Heart right ventricle (tissue), 16 donors: ENCODE measurements at places on chromosomes 12 and 14. TPM values are rescaled to one million over a fixed set of nuclear protein-coding genes. Genes with fewer than 3 reads are reported as not detected.

CACNA1C gene
- 68.9 TPM for polyA plus RNA-seq

DNA sequence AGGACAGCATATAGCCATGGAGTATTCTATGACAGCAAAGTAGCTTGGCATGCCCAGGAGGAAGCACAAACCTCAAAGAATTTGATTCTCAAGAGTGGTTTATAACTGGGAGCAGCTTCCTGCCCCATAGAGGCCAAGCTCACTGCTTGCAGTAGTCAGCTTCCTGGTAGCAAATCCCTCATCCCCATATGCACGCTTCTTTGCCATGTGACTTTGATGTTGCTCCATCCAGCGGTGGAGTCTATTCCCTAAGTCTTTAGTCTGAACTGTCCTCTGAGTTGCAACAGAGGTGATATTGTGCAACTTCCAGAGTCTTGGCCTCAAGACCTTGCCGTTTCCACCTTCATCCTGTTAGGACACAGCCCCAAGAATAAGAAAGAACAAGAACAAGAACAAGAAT, 996.8 kb upstream of the TMEM132C start:
- no peak for DNase-seq

GRCh38 chr12:43338848-43339526, 213.0 kb downstream of the ADAMTS20 start:
- no peak for DNase-seq

GALNT8 gene
- 1.3 TPM for polyA plus RNA-seq

ADAM21 gene
- polyA plus RNA-seq = 0.16 TPM

NAV3 gene
- 2.9 TPM for polyA plus RNA-seq

BAZ1A gene
- polyA plus RNA-seq = 10.0 TPM

SPTLC2 gene
- polyA plus RNA-seq = 4.7 TPM

DNA sequence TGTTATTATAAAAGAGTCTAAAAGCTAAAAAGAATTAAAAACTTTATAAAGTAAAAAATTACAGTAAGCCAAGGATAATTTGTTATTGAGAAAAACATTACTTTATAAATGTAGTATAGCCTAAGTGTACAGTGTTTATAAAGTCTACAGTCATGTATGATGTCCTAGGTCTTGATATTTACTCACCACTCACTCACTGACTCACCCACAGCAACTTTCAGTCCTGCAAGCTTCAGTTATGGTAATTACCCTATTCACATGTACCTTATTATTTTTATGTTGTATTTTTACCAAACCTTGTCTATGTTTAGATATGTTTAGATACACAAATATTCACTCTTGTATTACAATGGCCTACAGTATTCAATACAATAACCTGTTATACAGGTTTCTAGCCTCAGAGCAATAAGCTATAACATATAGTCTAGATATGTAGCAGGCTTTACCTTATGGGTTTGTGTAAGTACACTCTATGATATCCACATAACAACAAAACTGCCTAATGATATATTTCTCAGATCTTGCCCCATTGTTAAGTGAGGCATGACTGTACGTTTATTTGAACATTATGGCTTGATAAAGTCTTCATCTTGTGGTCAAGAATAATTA, 113.7 kb upstream of the KITLG start:
- DNase-seq = no peak

VRTN gene
- not detected for polyA plus RNA-seq

DNA sequence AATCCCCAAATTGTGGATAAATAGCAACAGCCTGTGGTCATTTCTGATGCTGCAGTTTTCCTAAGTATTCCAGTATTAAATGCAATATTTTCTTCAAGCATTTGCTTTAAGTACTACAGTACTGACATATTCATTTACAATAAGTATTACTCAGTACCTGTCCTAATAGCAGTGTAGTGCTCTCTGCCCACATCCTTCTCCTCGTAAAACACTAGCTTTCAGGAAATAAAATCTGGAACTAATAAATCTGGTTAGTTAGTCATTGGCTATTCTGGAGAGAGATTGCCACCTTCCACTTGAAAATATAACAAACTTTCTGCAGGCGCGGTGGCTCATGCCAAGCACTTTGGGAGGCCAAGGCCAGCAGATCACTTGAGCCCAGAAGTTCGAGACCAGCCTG, 441.5 kb downstream of the PRKD1 start:
- no peak for DNase-seq

FOXA1 gene
- polyA plus RNA-seq = not detected

DNA sequence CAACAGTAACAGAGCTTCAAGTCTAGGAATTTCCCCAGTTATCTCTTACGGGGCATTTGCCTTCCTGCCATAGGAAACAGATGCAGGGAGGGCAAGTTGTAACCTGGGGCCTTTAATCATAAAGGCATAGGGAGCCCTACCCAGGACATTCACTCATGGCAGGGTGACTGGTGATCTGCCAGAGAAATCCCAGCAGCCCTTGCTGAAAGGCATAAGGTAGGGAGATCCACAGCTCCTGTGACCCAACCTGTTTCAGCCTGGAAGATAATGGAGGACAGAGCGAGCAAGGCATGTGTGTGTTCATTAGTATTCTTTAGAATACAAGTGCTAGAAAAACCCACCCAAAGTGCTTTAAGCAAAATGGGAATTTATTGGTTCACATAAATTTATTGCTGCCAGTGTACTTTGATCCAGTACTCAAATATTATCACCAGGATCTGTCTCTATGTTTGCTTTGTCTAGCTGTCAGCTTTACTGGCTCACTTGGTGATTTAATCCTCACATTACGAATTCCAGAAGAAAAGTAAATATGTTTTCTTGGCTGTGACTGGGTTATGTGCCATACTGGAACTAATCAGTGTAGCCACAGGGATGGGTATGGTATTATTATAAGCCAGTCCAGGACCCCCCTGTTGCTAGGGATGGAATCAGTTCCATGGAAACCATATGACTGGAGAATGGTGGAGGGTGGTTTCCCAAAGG, 21.1 kb upstream of the AKAP6 start:
- DNase-seq = no peak

DNA sequence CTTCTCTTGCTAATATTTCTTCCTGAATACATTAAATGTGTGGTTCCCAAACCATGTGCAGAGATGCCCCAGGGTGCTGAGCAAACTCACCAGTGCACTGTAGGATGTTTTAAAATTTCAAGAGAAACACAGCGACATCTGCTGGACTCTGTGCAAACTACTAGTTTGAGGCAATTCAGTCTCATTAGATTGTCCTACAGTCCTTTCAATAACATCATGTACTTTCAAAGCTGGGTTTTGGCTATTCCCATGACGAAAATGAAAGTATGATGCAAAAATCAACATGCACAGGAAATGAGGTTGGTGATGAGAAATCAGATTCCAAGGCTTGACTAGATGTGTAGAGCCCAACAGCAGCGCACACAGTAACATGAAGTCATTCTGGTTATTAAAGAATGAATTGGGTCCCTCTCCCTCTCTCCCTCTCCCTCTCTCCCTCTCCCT, 66.3 kb downstream of the CLIP1 start:
- no peak for DNase-seq

DNA sequence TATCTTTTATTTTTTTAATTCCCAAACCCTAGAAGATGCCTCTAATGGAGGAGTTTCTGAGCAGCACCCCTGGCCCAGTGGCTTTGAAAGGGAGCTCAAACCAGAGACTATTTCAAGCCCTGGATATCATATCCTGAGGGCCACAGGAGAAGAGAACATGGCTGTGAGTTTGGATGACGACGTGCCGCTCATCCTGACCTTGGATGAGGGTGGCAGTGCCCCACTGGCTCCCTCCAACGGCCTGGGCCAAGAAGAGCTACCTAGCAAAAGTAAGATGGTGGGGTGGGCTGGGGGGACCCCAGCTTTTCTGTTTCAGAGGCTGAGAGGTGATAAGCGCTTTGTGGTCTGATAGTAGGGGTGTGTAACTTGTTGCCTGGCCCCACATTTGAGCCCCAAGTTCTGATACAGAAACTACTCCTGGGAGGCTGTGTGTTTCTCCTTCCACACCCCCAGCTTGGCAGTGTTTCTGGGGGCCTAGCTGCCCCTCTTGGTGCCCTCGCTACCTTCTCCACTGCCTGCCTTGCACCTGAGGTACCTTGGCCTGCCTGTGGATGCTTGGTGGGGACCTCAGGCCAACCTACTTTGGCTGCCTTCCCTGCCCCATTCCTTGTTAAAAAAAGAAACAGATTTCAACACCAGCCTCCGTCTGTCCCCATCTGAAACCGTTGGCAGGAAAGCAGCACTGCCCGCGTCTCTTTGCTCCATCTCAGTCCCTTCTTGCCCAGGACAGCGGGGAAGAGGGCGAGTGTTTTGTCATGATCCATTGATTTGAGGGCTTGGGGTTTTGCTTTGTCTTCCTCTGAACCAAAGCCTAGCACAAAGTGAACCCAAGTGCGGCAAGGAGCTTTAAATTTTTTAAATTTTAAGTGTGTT, 5.7 kb downstream of the TPCN1 start:
- DNase-seq = peak; percentile 67

CACNB3 gene
- polyA plus RNA-seq = 13.5 TPM

SLC2A3 gene
- polyA plus RNA-seq = 3.9 TPM

DNA sequence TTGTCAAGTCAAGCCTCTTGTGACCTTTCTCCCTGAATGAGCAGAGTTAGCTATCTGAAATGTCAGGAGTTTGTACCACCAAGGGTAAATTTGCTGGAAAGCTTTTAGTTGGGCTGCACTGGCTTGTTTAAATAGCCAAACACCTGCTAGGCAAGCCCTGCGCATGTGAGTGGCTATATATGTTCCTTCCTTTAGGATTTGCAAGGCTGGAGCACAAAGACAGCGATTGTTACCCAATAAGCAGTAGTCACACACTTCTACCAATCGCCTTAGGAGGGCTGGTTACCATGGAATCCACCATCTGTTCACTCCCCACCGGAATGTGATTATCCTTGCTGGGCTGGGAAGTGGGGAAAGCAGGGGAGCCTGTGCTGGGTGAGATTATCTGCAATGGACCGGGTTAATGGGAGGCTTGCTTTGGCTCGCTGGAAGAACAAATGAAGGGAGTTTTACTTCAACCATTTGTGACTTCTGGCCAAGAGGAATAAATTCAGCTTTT, 102.5 kb downstream of the FGD4 start:
- DNase-seq = no peak

GALC gene
- polyA plus RNA-seq = 4.7 TPM

- DNase-seq = no peak
Measured at GRCh38 chr12:4214877-4215228, 58.7 kb upstream of the CCND2 start.

- no peak for DNase-seq
Measured at GRCh38 chr12:72028966-72029365, 90.3 kb downstream of the TPH2 start.

GRCh38 chr12:84789184-84789583, 123.4 kb downstream of the SLC6A15 start:
- DNase-seq = no peak

- no peak for DNase-seq
Measured at GRCh38 chr12:22518998-22519397, 25.3 kb downstream of the C2CD5 start.

- no peak for DNase-seq
Measured at GRCh38 chr12:121159467-121160307, 27.0 kb downstream of the P2RX7 start.

TCL1B gene
- polyA plus RNA-seq = not detected

- no peak for DNase-seq
Measured at GRCh38 chr14:31127690-31128089, 79.9 kb downstream of the HECTD1 start.

GRCh38 chr14:101740981-101741380, 20.5 kb upstream of the PPP2R5C start:
- no peak for DNase-seq

DNA sequence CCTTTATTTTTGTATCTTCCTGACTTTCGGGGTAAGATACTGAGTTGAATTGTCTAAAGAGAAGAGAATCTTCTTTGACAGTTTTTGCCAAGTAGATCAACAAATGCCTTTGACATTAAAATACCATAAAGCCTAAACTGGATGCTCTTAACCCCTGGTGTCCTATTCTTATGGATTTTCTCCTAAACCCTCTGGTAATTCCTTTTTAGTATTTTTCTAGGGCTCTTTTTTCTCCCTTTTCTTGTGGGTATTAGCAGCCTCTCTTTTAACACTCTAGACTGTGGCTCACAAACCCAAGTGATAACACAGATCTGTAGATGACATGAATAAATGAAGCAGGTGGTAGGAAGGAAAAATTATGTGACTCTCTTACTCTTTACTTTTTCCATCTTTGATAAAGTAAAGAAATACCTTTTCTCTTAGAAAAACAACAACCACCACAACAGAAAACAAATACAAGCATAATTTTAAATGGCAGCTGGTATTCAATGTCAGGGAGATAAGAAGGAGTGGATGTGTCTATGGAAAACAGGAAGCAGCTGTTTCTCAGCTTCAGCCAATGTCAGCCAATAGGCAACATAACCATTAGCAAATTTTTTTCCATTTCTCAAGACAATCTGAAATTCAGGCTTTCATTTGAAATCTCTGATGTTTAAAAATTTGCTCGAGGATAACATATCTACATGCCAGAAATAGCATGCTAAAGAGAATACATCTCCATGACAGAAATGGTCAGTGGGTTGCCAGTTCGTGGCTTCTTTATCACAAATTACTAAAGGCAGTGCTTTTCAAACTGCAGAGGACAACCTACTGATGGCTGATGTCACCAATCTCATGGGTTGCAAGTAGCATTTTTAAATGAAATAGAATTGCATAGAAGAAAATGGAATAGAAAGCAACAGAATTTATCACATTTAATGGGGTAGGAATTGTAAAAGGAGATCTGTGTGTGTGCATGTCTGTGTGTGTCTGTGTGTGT, 123.1 kb upstream of the KRR1 start:
- DNase-seq = no peak

GRCh38 chr12:105459760-105460330, 129.4 kb downstream of the C12orf75 start:
- DNase-seq = peak; percentile 28

DNA sequence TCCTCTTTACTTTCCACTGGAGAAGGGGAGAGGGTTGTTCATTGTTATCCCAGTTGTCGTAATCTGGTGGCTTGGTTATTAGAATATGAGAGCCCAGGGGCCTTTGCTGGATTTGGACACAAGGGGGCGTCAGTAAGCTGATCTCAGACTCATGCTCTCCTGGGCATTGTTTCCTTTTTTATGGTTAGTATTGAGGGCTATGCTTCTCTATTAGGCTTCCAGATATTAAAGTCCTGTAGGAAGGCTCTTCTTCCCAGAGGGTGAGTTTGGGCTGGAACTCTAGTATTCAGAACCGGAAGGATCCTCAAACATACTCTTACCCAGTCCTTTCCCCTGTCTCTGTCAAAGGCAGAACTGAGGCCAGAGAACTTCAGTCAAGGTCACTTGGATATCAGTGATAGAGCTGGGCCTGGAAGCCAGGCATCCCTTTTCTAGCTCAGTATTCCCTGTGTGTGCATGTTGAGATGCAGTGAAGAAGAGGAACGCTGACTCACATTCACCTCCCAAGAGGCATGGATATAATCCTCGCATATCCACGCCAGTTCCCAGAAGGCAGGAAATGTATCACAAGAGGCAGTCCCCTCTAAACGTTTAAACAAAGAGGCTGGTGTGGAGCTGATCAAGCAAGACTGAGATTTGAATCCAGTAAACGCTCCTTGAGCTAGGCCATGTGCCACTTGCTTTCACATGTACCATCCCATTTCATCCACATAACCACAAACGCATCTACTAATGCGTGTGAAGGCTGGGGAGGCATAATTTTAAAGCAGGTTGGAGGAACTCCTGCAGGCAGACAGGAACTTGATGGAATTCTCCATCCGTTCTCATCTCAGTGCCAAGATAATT, 41.6 kb downstream of the UBE3B start:
- peak; percentile 76 for DNase-seq
